ENCODE measurements at places on chromosomes 1 and 21.

GRCh38 chr1:37792943-37793686 is 532 bp upstream of the MANEAL start:
- no peak for DNase-seq

DNA sequence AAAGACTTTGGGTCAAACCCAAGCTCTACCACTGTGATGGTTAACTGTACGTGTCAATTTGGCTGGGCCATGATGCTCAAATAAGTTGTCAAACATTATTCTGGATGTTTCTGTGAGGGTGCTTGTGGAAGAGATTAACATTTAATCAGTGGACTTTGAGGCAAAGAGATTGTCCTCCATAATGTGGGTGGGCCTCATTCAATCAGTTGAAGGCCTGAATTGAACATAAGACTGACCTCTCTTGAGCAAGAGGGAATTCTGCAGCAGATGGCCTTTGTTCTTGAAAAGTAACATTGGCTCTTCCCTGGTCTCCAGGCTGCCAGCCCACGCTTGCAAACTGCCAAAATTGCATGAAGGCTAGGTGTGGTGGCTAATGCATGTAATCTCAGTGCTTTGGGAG is 94.5 kb upstream of the SPATA6 start:
- DNase-seq, result no peak

GRCh38 chr1:165010418-165011070 is 346.0 kb downstream of the LMX1A start:
- DNase-seq, result no peak

GRCh38 chr1:163928069-163928468 is 606.3 kb downstream of the NUF2 start:
- no peak for DNase-seq

GRCh38 chr1:91650764-91651163 is 150.1 kb downstream of the CDC7 start:
- DNase-seq, result peak; percentile 98

- DNase-seq, result no peak
Observed at GRCh38 chr1:47761201-47761930, 235.8 kb downstream of the TRABD2B start.

DNA sequence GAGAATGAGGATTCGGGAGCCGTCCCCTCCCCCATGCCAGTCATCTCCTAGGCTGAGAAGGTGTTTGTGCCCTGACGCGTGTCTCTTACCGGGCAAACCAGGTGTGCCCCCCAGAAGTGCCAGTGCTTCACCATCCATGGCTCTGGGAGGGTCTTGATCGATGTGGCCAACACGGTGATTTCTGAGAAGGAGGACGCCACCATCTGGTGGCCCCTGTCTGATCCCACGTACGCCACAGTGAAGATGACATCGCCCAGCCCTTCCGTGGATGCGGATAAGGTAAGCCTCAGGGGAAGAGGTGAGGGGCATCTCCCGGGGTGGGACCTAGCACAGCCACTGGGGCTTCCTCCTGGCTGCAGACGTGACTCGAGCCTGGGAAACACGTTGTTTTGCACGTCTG is 959 bp downstream of the PADI6 start:
- no peak for DNase-seq

DNA sequence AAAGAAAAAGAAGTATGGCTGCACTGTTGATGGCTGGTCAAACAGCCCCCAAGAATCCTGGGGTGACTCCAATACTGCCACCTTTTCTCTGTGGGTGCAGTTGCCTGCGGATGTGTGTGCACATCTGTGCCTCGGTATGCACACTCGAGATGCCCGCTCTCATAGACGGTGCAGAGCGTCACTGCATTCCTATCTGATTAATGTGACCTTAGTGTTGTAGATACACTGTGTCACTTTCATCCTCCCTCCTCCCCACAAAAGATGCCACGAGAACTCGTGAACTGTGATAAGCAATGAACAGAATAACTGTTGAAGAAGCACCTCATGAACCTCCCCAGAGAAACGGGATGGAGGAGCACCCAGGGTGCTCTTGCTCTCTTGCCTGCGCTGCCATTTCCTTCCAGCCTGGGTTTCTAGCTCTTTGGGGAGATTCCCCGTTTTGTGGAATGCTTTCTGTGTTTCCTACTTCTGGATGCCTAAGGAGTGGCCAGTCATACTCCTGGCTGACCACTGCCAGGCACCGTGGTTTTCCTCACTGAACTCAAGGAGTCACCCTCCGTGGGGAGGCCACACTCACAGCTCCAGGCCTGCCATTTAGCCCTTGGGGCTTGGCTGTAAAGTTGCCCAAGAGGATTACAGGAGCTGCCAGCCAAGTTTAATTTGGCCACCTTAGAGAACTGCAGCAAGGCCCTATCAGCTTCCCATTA is 32.0 kb downstream of the NTPCR start:
- DNase-seq, result peak; percentile 39

GRCh38 chr21:35849144-35849543 is 211.2 kb downstream of the SETD4 start:
- DNase-seq, result peak; percentile 49

- no peak for DNase-seq
Observed at GRCh38 chr1:6515771-6516170, 24.3 kb upstream of the PLEKHG5 start.

- DNase-seq, result no peak
Observed at GRCh38 chr21:44552681-44553080, 1.4 kb upstream of the KRTAP10-2 start.

DNA sequence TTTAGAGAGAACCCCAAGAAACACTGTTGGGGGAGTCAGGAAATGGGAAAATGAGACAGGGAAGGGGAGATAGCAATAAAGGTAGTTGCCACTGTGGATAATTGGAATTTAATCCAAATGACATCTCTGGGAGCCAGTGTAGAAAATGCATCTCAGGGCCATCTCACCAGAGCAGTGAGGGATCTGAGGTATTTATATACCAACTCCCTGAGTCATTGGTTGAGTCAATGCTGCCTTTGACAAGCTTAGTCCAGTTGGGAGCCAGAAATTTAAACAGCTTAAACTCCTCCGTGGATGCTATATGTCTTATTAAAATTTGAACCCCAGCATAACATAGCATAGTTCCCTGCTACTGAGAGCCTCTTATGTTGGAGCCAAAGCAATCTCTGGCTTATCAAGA is 140.3 kb downstream of the SLC30A10 start:
- DNase-seq, result peak; percentile 64

- DNase-seq, result no peak
Observed at GRCh38 chr1:19400875-19401534, 84.3 kb downstream of the CAPZB start.

GRCh38 chr21:40839521-40839920 is 7.4 kb downstream of the DSCAM start:
- no peak for DNase-seq

GRCh38 chr1:207956986-207957385 is 46.1 kb upstream of the CD34 start:
- DNase-seq, result no peak

DNA sequence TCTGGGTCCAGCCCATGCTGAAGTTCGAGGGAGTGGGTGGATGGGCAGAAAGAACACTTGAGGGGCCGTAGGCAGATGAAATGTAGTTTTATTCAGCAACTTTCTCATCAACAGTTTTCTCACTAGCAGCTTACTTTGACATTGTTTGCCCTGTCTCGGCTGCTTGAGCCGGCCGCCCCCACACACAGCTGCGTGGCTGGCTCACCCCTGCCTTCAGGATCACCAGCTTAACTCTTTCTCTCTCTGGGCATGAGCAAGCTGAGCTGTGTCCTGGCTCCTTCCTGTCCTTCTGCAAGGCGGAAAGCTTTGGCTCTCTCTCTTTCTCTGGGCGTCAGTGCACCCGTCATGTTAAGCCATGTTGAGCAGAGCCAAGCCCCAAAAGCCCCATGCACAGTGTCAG is 104.4 kb upstream of the GNG12 start:
- peak; percentile 32 for DNase-seq

DNA sequence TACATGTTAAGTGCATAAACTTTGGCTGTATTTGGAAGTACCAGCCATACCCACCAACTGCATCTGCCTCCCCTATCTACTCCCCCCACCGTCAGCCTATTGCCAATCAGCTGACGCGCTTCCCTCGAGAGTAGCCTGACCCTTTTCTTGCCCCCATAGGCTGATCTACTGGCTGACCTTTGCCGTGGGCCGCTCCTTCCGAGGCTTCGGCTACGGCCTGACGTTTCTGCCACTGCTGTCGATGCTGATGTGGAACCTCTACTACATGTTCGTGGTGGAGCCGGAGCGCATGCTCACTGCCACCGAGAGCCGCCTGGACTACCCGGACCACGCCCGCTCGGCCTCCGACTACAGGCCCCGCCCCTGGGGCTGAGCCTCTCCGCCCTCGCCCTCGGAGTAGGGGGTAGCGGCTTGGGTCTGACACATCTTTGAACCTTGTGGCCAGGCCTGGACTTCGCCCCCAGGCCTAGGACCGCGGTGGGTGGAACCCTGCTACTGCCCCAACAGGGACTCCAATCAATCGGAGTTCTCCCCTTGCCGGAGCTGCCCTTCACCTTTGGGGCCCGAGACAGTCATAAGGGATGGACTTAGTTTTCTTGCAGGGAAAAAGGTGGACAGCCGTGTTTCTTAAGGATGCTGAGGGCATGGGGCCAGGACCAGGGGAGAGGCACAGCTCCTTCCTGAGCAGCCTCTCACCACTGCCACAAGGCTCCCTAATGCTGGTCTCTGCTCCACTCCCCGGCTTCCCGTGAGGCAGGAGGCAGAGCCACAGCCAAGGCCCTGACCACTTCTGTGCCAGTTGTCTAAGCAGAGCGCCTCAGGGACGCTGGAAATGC is 4.0 kb downstream of the GLMP start:
- DNase-seq, result peak; percentile 90

DNA sequence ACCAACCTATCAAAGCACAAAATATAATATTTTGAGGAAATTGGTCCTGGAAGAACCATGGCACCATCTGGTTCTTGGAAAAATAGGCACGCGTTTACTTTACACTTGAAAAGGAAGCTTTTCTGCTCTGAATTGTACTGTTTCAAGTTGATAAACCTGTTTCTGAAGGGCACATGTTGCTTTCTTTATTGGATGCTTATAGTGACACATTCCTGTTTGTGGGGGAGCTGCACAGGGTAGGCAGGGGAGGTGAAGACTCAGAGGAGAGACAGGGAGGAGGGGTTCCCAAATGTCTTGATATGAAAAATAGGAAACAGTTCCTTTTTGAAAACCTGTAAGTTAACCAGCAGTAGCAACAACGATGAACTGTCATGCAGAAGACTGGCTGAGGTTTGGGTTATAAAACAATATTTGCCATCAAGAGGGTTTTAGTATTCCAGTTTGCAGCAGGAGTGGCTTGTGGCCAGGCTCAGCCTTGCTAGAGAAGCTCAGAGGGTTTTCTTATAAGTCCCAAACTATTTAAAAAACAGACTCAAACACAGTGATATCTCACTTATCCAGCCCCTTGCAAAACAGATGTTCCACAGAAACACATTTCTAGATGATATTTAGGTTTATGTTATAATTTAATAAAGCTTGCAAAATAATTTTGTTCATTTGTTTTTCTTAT is 127.0 kb upstream of the MROH9 start:
- DNase-seq, result no peak

DNA sequence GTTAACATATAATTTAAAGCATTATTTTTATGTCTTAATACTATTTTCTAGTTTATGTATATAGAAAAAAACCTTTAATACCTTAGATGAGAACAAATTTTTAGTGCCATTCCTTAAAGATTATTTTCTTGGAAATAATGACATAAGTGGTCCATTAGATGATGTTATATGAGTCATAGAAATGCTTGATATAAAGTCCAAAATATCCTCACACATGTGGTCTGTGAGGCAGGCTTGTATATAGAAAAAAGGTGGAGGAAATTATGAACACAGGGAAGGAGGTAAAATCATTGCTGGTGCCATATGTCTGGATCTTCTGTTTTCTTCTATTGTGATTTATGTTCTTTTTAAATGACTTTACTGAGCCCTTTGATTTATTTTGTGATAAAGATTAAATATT is 79.3 kb downstream of the MAP3K7CL start:
- no peak for DNase-seq

- peak; percentile 84 for DNase-seq
Observed at GRCh38 chr21:45309069-45309986, 21.6 kb upstream of the POFUT2 start.

- DNase-seq, result peak; percentile 39
Observed at GRCh38 chr1:70685300-70686286, 274.5 kb downstream of the CTH start.

- no peak for DNase-seq
Observed at GRCh38 chr1:176462674-176463378, at the start of gene PAPPA2. TSS of gene PAPPA2 (plus strand) at chr1:176463175. CDS start at chr1:176556323, 93,148 bp downstream.

DNA sequence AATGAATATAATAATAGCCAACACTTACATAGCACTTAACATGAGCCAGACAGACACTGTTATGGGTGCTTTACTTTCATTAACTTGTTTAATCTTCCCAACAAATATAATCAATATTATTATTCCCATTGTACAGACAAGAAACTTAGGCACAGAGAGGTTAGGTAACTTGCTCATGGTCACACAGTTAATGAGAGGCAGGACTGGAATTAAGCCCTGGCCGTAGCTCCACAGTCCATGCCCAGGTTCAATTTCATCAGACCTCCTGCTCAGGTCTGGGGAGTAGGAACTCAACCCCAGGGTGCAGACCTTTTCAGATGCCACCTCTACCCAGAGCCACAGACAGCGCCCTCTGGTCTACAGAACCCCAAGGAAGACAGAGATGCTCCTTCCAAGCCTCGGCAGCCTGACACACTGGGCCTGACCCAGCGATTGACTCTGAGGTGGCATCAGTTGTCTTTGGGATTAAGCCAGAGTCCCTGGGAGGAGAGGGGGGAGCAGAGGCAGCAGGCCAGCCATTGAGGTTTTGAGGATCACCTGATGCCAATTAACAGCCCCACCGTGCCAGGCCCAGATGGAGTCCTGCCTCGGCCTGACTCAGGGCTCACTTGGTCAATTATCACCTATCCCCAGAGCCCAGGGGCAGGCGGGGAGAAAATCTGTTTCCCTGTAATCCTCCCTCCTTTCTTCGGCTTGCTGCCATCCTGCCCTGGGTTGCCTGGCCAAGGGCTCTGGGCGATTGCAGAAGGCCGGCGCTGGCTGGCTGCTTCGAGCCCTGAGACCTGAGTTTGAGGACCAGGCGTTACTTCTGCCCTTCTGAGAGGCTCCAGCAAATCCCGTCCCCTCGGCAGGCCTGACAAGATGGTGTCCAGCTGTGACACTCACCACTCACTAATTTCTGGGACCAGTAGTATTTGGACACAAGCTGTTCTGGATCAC is 116.7 kb downstream of the LACTBL1 start:
- DNase-seq, result no peak

DNA sequence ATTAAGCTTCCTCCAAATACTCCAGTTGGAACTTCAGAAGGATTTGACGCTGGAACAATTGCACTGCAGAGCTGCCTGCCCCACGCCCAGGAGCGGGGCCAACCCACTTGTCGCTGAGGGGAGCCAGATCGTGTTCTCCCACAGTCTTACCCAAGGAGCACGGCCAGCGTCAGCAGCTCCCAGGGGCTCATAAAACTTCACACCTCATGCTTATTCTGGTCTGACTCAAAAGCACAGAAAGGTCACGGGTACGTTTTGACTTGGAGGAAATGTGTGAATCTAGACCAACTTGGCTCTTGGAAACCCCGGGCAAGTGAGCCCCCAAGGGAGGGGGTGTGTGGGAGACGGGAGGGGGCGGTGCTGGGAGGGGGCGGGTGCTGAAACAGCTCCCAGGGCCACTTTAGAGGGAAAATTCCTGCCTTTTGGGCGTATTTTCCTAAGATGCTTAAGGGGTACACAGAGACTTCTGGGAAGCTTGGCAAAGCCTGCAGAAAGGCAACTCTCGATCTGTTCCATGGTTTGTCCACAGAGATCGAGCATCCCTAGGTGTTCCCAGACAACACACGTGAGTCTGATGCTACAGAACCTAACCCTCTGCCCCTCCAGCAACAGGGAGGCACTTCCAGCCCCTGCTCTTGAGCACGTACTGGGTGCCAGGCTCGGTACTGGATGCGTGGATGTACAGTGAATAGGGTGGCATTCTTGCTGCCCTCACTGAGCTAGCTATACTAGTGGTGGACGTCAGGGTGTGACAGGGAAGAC is 98.9 kb downstream of the DHRS3 start:
- DNase-seq, result peak; percentile 81
